Spleen (tissue), 13 donors: ENCODE measurements at places on chromosomes 13 and 19. TPM values are rescaled to one million over a fixed set of nuclear protein-coding genes. Genes with fewer than 3 reads are reported as not detected.

- H3K4me1 ChIP-seq, result no peaks in the 10 kb centered on the region
- H3K27me3 ChIP-seq, result no peaks in the 10 kb centered on the region
- no peak overlapping the region for H3K4me3 ChIP-seq
- peaks cover 3% of the 10 kb centered on the region for H3K36me3 ChIP-seq
- no peak for DNase-seq
- peak overlapping the region; percentile 25 for H3K27ac ChIP-seq
Observed at GRCh38 chr13:95185851-95186250, 115.4 kb downstream of the ABCC4 start.

The CCDC70 gene
- total RNA-seq, result not detected

DNA sequence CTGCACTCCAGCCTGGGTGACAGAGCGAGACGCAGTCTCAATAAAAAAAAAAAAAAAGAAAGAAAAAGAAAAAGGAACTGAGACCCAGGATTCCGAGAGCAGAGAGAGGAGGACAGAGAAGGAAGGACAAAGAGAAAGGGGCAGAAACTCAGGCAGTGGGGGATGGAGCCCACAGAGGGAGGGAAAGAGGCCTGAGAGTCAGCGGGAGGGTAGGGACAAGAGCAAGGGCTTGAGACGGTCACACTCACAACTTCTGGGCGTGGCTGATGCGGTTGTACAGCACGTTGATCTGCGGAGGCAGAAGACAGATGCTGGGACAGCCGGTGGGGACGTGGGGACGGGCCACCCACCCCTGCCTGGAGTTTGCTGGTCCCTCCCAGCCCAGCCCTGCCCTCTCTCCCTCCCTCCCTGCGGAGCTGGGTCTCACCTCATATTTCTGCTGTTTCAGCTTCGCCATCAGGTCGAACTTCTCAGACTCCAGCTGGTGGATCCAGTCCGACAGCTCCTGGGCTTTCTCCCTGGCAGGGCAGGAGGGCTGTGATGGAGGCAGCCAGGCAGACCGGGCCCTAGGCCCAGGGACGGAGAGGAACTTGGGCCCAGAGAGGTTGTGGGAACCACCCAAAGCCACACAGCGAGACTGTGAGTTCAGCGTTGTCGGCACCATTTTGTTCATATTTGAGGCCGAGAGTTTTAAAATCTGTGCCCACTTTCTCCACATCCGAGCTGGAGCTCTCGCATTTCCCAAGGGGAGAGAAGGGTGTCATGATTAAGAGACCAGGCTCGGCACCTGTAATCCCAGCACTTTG, 15.2 kb downstream of the TNNT1 start:
- peaks cover 14% of the 10 kb centered on the region for H3K4me1 ChIP-seq
- no peak overlapping the region for H3K27ac ChIP-seq
- H3K27me3 ChIP-seq, result peaks cover 39% of the 10 kb centered on the region
- H3K4me3 ChIP-seq, result no peak overlapping the region
- no peaks in the 10 kb centered on the region for H3K36me3 ChIP-seq
- no peak for DNase-seq

The WDR18 gene
- total RNA-seq, result 21.2 TPM

The PCDH17 gene
- total RNA-seq, result 178 TPM

DNA sequence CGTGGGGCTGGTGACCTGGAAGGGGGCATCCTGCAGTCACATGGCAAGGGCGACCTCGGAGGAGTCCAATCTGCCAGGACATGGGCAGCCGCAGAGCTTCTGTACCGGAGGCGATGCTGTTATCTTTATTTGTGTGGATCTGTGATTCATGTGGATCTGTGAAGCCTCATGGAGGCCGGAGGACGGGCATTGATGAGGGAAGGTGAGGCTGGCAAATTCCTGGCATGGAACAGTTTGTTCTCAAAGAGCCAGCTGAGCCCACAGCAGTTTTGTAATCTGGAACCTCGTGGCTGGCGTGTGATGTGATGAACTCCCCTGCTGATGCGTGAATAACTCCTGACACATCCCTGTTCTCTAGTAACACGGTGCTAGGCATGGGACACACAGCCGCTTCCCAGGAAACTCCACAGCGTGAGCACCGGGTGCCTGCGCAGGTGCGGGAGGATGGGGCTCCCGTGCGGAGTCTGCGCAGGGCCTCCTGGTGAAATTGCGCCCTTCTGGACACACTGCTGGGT, 40.4 kb downstream of the ATP11A start:
- H3K4me1 ChIP-seq, result peaks cover 17% of the 10 kb centered on the region
- no peak overlapping the region for H3K4me3 ChIP-seq
- no peaks in the 10 kb centered on the region for H3K36me3 ChIP-seq
- no peaks in the 10 kb centered on the region for H3K27me3 ChIP-seq
- no peak overlapping the region for H3K27ac ChIP-seq
